Cardiac septum (tissue), 1 donor: ENCODE measurements at places on chromosomes 16 and 17. TPM values are rescaled to one million over a fixed set of nuclear protein-coding genes. Genes with fewer than 3 reads are reported as not detected.

Gene EVI2A
- 2.2 TPM for total RNA-seq

Gene CFAP97D1
- not detected for total RNA-seq

DNA sequence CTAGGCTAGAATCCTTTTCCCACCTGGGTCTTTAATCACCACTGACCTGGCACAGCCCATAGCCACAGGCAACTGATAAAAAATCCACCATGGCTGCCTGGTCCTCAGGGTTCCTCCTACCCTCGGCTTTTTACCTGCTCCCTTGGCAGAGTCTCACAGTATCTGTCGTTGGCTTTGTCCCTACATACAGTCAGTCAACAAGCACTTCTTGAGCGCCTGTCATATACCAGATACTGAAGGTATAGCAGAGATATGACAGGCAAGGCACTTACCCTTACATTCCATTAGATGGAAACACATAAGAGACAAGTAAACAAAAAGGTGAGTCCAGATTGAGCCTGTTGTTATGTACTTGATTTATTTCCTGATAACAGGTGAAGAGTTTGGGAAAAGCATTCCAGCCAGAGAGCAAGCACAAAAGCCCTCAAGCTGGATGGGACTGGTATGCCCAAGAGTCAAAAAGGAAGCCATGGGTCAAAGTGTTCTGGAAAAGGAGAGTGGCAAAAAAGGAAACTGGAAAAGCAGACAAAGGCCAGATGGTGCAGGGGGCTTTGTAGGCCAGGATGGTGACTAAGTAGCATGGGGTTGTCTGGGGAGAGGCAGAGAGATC is 247.0 kb downstream of the CHD9NB start:
- no peak for DNase-seq

- no peak for DNase-seq
Observed at GRCh38 chr17:41678411-41678906, 10.2 kb upstream of the EIF1 start.
